ENCODE measurements at places on chromosomes 4 and X. TPM values are rescaled to one million over a fixed set of nuclear protein-coding genes. Genes with fewer than 3 reads are reported as not detected.

The DMD gene
- total RNA-seq: 22.2 TPM

The SPIN2A gene
- 1.2 TPM for total RNA-seq

- DNase-seq: peak; percentile 16
Observed at GRCh38 chr4:23717528-23718248, 172.2 kb downstream of the PPARGC1A start.

DNA sequence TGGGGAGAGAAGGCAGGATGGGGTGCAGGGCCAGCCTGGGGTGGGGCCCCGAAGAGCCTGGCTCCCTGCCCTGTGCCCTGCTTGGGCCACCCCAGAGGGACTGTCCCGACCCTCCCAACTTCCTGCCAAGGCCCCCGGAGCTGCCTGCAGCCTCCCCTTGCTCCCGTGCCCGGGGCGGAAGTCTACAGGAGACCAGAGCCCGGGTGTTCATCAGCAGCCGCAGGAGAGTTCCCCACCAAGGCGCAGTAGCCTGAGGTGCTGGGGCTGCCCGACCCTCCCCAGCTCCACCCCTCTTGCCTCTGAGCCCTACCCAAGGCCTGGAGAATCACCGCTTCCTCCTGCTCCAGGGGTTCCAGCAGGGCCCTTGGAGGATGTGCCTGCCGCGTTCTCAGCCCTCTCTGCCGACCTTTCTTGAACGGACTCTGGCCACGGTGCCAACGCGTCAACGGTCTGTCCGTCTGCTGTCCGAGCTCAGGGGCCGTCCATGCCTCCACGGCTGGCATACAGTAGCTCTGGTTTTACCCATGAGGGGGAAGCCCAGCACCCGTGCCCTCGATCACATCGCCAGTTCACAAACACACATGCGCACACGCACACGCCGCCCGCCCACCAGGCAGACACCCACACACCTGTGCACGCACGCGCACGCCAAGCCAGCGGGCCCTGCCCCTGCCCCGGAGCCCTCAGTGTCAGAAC is 36.0 kb upstream of the SPON2 start:
- DNase-seq: no peak
